ENCODE measurements at places on chromosomes 1 and 21. TPM values are rescaled to one million over a fixed set of nuclear protein-coding genes. Genes with fewer than 3 reads are reported as not detected.
A peak's percentile ranks its signal among the peaks of the same experiment; 100 is the strongest.

GRCh38 chr1:8252266-8252951, 65.5 kb upstream of the SLC45A1 start:
- no peak for DNase-seq

- DNase-seq: no peak
Measured at GRCh38 chr1:108082738-108083562, 117.2 kb downstream of the SLC25A24 start.

DNA sequence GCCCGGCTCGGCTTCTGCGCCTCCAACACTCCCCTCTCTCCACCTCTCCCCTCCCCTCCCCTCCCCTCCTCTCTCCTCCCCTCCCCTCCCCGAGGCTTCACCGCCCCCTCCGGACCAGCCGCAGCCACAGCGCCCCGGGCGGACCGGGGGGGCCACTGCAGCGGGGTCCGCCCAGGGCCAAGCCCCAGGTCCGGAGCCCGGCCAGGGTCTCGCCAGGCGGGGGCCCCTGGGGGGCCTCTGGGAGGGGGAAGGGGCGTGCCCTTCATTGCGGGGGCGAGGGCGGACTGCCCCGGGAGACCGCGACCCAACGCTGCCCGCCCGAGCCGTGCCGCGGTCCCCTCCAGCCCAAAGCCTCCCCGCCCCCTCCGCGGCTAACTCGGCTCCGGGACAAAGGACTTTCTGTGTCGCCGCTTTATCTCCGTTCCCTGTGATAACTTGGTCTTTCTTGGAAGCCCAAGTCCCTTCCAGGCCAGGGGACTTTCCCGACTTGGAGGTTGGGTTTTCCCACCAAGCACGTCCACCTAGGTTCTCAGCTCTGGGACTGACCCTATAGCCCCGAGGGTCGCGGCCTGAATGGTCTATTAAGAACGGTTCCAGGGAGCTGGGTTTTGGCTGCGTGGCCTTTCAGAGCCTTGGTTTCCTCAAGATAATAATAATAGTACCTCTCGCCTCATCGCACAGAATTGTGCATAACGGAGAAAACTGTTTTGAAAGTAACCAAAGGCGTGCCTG, at the start of gene UBQLN4:
Gene UBQLN4, minus strand, starts transcription at position 31 of the 732 bp plus-strand sequence. CDS start 97 bp downstream, outside the sequence.
- DNase-seq: peak; percentile 55

GRCh38 chr1:47568763-47569162, 130.9 kb downstream of the FOXD2 start:
- no peak for DNase-seq

DNA sequence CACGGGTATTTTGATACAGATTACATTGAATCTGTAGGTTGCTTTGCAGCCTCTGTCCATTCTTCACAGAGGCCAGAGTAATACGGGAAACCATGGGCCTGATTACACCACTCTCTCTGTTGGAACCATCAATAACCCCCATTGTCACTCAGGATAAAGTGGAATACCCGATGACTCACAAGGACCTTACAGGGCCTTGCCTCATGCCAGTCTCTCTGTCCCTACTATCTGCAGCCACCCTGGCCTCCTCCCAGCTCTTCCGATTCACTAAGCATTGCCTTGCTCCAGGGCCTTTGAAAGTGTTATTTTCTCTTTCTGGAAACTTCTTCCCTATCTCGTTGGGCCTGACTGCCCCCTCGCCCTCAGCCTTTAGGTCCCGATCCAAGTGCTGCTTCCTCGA, 61.7 kb downstream of the HMGB4 start:
- DNase-seq: no peak

LCE1B gene
- total RNA-seq: not detected

TCHHL1 gene
- not detected for total RNA-seq

All from pulmonary artery endothelial cell (primary cell).